Inflammatory macrophage treated with lipopolysaccharide for 4 hours (primary cell): ENCODE measurements at places on chromosomes 16 and 17.
A peak's percentile ranks its signal among the peaks of the same experiment; 100 is the strongest.

GRCh38 chr17:28018439-28019070 lies 23.9 kb upstream of the NLK start:
- no peak for DNase-seq

DNA sequence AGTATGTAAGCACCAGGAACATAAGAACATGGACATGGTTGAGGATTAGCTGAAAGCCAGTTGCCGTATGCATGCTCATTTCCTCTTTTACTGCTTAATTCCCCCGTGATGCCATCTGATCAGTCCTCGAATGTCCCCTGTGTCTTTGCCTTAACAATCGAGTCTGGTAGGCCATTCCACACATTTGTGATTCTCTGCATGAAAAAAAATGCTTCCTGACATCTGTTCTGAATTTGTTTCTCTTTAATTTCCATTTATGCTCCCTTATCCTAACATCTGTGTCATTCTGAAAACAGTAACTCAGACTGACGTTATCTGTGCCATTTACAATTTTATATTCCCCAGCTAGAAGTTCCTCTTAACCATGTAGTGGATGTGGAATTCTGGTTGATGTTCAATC lies 158.2 kb upstream of the TOX3 start:
- DNase-seq = no peak

- no peak for DNase-seq
Measured at GRCh38 chr17:79631640-79632431, 21.0 kb upstream of the RBFOX3 start.

- DNase-seq = no peak
Measured at GRCh38 chr17:50141745-50142110, 8.7 kb downstream of the PPP1R9B start.

DNA sequence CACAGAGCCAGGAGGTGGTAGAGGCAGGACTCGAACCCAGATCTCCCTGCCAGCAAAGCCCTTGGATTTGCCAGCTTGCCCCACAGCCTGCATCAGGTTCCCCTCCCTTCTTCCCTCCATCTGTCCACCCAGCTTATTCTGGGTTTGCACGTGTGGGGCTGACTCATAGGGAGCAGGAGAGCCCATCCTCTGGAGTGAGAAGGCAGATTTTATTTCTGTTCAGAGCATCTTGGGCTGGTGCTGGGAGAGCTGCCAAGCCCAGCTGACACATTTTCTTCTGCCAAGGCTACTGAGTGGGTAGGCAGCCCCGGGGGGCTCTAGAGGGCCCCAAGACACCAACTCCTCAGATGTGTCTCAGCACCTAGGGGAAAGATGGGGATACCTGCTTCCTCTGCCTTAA lies 106.3 kb upstream of the CRHR1 start:
- DNase-seq = no peak

DNA sequence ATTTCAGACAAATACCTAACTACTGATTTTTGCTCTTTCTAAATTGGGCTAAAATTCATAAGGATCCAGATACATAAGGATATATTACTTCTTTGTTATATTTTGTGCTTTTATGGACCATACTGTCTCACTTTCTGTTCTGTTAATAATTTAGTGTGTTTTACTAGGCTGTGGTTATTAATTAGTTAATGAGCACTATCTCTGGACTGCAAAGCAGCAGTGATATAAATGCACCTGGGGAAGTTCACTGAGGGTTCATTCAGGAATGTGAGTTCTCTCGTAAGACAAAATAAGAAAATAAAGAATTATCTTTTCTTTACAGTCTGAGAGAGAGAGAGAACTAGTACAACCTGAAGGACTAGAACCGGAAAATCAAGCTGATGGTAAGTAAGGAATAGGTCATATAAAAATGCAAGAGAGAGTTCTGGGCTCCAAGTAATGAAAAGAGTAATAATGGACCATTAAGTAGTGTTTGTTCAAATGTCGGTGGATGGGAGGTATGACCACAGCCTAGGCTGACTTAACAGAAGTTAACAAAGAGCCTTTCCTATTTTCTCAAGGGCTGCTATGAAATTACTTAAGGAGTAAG lies 55.6 kb downstream of the IKZF3 start:
- DNase-seq = no peak

- DNase-seq = no peak
Measured at GRCh38 chr17:20260268-20260667, 207.1 kb downstream of the LGALS9B start.

DNA sequence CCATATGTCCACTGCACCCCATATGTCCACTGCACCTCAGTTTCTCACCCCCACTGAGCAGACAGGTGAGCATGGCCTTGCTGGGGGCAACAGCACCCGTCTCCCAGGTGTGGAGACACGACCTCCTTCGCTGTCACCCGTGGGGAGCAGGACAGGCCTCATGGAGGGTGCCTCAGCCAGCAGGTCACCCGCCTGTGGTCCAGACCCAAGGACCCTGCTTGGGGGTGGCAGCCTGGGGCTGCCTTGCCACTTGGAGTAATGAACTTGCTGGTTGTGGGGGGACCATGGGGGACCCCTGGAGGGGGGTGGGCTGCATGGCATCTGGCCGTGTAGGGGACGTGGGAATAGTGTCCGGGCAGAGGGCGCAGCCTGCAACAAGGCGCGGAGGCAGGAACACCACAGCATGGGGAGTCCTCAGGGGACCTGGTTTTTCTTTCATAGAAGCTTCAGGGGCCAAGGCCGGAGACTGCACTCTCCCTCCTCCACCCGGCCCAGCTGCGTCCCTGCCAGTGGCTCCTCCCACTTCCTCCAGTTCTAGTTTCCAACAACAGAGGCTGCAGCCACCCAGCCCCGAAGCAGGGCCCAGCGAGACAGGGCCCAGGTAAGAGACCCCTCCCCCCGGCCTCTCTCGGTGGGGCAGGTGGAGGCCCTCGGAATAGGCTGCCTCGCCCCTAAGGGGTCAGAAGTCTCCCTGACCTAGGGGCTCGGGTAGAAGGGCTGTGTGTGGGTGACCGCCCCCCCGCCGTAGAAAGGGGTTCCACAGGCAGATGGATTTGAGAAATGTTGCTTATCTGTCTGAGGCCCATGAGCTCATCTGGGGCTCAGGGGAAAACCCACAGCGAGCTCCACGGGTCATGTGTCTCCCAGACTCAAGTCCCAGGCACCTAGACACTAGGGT lies at the start of gene NHLRC4:
Gene NHLRC4, plus strand, starts transcription at position 531 of the 898 bp plus-strand sequence. CDS start 1,043 bp downstream, outside the sequence.
- peak; percentile 52 for DNase-seq

DNA sequence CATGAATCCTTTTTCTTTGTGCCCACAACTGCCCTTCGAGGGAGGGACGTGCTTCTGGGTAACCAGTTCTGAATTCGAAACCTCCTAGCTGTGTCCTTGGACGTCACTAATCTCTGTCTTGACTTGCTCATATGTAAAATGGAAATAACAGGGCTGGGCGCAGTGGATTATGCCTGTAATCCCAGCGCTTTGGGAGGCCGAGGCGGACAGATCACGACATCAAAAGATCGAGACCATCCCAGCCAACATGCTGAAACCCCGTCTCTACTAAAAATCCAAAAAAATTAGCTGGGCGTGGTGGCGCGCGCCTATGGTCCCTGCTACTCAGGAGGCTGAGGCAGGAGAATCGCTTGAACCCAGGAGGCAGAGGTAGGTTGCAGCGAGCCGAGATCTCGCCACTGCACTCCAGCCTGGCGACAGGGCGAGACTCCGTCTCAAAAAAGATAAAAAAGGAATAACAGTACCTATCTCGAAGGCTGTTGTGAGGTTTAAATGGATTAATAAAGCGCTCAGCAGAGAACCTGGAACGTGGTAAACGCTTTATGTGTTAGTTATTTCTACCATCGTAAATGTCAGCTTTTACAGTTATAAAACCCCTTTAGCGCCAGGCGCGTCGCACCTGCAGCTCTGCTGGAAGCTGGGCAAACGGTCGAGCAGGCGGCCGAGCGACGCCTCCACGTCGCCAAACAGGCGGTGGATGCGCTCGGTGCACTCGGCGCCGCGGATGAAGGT lies 641 bp downstream of the COG8 start:
- DNase-seq = no peak

- no peak for DNase-seq
Measured at GRCh38 chr17:39143552-39144093, 7.8 kb downstream of the PLXDC1 start.

DNA sequence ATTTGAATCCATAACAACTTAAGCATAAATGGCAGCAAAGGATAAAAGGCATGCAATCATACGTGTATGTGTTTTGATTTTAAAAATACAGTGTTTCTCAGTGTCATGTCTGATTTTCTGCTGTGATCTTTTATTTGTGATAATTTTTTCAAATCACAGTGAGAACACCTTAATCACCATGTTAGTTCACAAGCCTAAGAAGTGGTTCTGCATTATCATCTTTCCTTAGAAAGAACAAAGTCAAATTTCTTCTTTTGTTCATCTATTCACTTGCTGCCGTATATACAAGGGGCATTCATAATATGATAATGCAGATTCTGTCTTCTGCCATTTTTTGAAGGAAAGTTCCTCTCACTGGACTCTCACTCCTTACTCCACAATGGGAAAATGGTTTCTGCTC lies 33.3 kb upstream of the ABCA9 start:
- DNase-seq = no peak

GRCh38 chr17:39776252-39776651 lies 38.5 kb downstream of the GRB7 start:
- DNase-seq = no peak

- peak; percentile 100 for DNase-seq
Measured at GRCh38 chr16:19294156-19294649, 8.7 kb downstream of the CLEC19A start.

DNA sequence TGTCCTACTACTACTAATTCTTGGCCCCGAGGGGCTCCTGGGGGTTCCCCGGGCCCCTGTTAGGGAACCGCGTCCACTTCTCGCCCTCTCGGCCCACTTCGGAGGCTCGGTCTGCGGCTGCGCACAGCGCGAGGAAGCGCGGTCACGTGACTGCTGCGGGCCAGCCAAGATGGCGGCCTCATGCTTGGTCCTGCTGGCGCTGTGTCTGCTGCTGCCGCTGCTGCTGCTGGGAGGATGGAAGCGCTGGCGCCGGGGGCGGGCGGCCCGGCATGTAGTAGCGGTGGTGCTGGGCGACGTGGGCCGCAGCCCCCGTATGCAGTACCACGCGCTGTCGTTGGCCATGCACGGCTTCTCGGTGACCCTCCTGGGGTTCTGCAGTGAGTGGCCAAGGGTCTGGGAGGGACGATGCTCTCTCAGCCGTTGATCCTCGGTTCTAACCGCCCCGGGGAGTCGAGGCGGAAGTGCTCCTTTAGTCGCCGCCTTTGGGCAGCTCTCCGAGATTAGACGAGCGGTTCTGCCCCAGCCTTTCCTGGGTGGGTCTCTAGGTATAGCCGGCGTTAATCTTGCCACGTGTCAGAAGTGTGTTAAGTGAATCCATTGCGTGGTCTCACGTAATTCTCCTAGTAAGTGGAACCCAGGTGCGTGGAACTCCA lies at the start of gene ALG1:
Gene ALG1, plus strand, starts transcription at position 163 of the 653 bp plus-strand sequence. Its CDS starts 7 bp downstream, at position 170.
- peak; percentile 90 for DNase-seq

- DNase-seq = no peak
Measured at GRCh38 chr17:40852364-40852763, 14.7 kb downstream of the KRT12 start.

- peak; percentile 61 for DNase-seq
Measured at GRCh38 chr17:20121359-20122253, 112.4 kb downstream of the SPECC1 start.

GRCh38 chr17:7912927-7913524 lies 3.1 kb downstream of the RNF227 start:
- peak; percentile 84 for DNase-seq

DNA sequence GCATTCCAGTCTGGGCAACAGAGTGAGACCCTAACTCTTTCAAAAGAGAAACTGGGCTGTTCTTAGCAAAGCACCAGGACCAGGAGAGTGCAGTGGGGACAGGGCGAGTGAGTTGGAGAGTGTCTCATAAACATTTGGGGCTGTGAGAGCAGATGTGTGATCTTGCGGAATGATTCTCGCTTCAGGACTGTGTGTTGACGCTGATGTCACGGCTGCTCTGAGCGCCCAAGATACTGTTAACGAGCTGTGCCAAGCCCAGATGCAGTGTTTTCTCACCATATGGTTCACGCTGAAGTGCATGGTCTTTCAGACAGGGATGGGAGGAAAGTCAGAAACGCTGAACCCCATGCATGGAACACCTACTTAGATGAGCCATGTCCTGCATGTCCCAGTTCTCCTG lies 438.2 kb downstream of the HS3ST4 start:
- DNase-seq = no peak

DNA sequence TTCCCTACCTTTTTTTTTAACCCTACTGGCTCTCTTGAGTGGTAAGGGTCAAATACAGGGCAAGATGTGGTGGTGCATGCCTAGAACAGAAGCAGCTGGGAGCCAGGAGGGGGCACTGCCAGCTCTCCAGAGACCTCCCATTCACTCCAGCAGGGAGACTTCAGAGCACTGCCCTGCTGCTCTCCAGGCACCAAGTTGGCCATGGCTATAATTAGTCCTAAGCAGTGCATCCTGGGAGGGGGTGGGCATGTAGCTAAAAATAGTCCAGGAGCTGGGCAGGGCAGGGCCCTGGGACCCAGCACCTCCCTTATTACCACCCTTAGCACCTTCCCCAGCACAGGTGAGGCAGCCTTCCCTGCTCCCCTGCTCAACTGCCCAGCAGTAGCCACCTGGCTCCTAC lies 3.5 kb downstream of the CORO6 start:
- DNase-seq = no peak

GRCh38 chr17:9844153-9844552 lies 18.4 kb downstream of the GLP2R start:
- no peak for DNase-seq

- peak; percentile 69 for DNase-seq
Measured at GRCh38 chr16:85911251-85911930, 12.4 kb downstream of the IRF8 start.

DNA sequence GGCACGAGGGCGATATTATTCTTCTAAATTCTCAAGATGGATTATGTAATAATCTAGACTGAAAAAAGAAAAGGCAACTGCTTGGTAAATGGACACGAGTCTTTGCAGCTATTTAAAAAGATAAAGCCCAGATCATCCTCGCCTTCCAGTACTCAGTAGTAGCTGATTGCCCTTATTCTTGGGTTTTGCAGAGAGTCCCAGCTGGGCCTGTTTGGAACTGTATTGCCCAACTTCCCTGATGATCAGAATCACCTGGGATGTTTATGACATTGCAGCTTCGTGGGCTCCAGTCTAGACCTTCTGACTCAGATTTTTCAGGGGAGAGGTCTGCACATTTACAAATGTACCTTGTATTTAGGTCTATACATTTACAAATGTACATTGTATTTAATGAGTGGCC lies 213.5 kb downstream of the RAB11FIP4 start:
- DNase-seq = no peak

- DNase-seq = peak; percentile 80
Measured at GRCh38 chr17:81821603-81822311, 11.3 kb downstream of the MCRIP1 start.

- no peak for DNase-seq
Measured at GRCh38 chr16:27199235-27199586, 4.1 kb upstream of the KDM8 start.

- DNase-seq = peak; percentile 97
Measured at GRCh38 chr16:11370084-11370931, 25.0 kb downstream of the RMI2 start.

DNA sequence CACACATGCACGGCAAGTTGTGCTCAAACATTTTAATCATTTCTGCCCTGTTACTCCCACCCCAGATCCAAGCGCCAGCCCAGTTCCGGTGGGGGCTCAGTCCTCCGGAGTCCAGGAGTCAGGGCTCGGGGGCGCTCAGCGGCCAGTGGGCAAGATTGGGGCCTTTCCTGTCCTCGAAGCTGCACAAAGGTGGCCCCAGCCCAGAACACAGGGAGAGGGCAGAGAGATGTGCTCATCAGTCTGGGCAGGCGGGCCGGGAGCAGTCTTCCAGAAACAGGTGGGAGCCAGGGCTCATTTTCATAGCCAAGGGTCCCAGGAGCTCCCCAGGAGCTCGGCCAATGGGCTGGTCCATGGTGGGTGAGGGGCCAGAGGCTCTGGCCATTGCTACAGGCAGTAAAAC lies 4.1 kb downstream of the PRSS8 start:
- DNase-seq = no peak

GRCh38 chr17:47966079-47966519 lies 4.8 kb upstream of the CDK5RAP3 start:
- no peak for DNase-seq
